ENCODE measurements at places on chromosomes 11 and 22.

DNA sequence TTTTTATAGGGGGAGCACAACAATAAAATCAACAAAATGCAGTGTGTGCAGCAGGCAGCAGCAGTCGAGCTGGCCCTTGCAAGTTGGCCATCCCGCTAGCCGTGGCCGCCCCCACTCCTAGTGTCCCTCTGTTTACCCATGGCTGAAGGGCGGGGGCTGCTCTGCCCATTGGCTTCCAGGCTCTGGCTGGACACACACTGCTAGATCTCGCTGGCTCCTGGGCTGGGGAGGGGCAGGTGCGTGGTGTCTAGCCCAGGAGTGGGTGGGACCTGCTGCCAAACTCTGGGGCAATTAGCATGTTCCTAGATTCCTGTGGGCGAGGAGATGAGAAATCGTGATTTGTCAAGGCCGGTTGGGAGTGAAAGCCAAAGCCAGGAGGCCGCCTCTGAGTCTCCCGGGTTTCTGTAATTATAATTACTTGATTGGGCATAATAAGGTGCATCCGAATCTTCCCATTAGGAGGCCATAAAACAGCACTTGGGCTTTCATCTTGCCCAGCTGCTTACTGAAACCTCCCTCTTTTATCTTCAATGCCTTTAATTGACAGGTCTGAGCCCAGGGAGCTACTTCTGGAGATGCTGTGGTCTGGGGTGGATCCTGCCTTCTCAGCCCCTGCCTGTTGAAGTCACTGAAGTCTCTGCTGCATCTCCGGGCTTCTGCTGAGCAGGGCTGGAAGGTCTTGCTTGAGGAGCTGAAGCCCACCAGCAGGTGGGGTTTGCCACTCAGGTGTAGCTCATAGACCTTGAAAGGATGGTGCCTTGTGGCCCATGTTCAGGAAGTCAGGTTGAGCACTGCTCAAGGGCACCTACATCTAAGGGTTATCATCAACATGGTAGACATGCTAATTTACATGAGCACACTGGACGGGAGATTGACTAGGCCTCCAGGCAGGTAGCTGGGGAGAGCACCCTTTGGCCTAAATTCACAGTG is 44.5 kb upstream of the DKK3 start:
- no peak for DNase-seq

DNA sequence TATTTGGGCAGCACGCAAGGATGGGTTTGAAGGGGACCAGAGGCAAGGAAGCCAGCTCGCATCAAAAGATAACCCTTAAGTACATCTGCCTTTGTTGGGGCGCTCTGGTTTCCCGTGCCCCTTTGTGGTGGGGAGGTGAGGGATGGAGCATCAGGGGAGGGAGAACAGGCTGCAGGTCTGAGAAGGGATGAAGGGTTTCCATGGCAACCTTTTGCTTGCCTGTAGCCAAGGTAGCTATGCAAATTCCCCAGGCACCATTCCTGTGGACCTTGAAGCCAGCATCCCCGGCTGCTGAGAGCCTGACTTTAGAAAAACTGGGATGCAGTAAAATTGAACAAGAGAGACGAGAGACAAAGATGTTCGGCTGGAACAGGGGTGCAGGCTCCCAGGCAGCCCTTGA is 75.7 kb downstream of the SEZ6L start:
- no peak for DNase-seq

GRCh38 chr11:77029829-77030228 is 4.4 kb upstream of the B3GNT6 start:
- DNase-seq = no peak

- DNase-seq = no peak
Observed at GRCh38 chr11:128161436-128161835, 425.9 kb downstream of the ETS1 start.

- peak; percentile 18 for DNase-seq
Observed at GRCh38 chr11:72224564-72225410, at the start of gene INPPL1. Gene INPPL1, plus strand, starts transcription at chr11:72224767. Its CDS starts 218 bp downstream, at chr11:72224985.

GRCh38 chr11:62358273-62358672 is 21.0 kb downstream of the ASRGL1 start:
- DNase-seq = no peak

DNA sequence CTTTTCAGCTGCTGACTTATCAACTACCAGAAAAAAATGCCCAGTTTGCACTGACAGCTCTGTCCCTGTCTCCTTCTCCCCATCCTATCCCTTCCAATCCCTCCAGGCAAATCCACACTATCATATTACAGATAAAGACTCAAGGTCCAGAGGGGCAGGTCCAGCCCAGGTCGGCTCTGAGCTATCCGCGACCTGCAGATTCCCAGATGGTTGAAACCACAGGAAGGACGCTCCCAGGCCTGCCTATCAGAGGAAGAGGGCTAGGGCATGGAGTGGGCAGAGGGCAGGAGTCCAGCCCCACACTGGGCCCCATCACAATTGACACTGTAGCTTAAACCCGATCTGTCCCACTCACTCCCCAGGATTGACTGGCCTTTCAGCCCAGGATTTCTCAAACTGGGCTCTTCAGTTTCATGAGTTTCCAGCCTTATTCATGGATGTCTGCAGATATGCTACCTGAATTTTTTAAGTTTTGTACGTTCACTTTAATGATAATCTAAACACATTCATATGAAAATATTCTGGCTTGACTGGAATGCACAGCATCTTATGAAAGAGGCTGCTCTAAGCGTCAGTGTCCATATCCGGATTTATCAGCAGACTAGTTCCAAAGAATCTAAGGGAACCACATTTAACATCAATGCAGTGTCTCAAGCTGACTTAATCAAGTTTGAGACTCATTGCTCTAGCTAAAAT is 16.4 kb upstream of the FCHSD2 start:
- DNase-seq = no peak

GRCh38 chr22:27556371-27556770 is 245.2 kb downstream of the MN1 start:
- no peak for DNase-seq

GRCh38 chr22:38305471-38306448 is 11.5 kb downstream of the CSNK1E start:
- DNase-seq = peak; percentile 81

GRCh38 chr22:22872722-22873708 is 14.6 kb upstream of the IGLL5 start:
- no peak for DNase-seq

DNA sequence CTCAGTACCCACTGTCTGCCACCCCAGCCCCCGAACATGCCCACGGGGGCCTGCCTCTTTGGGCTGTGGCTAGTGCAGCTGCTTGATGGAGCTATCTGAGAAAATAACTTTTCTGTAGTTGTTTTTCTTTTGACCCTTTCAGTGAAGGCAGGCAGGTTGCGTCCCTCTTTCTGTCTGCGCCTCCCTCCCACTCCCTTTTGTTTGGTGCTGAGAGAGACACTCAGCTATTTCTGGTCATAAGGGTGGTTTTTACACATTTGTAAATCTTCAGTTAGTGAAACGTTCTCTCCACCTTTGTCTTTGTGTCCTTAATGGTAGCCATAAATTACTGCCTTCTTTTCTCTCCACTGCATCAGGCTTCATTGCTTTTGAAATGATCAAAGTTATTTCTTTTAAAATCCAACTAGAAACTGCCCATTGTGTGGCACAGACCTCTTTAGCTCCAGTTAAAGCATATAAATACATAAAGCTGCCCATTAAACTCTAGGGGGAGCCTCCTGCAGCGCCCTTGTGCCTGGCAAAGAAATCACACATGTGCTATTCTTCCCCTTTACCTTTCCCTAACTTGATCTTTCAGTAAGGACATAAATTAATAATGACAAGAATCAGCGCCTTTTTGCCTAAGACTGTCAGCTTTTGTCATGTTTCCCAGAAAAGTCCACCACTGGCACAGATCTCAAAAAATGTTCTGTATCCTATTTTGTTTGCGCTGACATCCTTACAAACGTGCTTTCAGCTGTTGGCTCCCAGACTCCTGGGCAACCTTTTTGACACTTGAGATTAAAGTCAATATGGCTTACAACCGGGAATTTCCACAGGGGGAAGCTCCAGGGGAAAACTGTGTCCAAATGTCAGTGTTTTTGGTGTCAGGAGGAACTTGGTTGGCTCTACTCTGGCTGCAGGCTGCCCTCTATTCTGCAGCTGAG is 1.7 kb upstream of the SCUBE2 start:
- peak; percentile 18 for DNase-seq

- DNase-seq = no peak
Observed at GRCh38 chr11:112410325-112410724, 149.7 kb upstream of the PLET1 start.

- DNase-seq = no peak
Observed at GRCh38 chr22:47168900-47169800, 406.7 kb downstream of the TBC1D22A start.
